Right lobe of liver (tissue), 6 donors: ENCODE measurements at places on chromosomes 16 and 17. TPM values are rescaled to one million over a fixed set of nuclear protein-coding genes. Genes with fewer than 3 reads are reported as not detected.

Gene DNAH2
- total RNA-seq, result 0.31 TPM

- DNase-seq, result no peak
Observed at GRCh38 chr17:6381526-6382465, 53.1 kb downstream of the AIPL1 start.

Gene ASGR1
- 420 TPM for total RNA-seq

DNA sequence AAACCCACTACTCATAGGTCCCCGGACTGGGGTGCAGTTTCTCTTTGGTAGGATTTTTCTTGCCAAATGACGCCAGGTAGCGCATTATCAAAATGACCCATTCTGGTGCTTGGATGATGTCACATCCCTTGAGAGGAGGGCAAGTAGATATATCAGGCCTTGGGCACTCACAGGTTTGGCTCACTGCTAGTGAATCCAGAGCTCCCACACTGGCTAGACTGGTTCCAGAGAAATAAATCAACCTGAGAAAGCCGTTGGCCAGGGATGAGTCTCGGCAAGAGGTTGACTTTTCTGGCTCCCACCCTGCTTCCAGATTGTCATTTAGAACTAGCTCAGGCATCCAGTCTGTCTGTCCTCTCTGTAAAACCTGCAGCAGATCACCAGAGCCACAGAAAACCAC lies 188.4 kb upstream of the MAF start:
- DNase-seq, result no peak

Gene CD300LB
- total RNA-seq, result 0.23 TPM

DNA sequence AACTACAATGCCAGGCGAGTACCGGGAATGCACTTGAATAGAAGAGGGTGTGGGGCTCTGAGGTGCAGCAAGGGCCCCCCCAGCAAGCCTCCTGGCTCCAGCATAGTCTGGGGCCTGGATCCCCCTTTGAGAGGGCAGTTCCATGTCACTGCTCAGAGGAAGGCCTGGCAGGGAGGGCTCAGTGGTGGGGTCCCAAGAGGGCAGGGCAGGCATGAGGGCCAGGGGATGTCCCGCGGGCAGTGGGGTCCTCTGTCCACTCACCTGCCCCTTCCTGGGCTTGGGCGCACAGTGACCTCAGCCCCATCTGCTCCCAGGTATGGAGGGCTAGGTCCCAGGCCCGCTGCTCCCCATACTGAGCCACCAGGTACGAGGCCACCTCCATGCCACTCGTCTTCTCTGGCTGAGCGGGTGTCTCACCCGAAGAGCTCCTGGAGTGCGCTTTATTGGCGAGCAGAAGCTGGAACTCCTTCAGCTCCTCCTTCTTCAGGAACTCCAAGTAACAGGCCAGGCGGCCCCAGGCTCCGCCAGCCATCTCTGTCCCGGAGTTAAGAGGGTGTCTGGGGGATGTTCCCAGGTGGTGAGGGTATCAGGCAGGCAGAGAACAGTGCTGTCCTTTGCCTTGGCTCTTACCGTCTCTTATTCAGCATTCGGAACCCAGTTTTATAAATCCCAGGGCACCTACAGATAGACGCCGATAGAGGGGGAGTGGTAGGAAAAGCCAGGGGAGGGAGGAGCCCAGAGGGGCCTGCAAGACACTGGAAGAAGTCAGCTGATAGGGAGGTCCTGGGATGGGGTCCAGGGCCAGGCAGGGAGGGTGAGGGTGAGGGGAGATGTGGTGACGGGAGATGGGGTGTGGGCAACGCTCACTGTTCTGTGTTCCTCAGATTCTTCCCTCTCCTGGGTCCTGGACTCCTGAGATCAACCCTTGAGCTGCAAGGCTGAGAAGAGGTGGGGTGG lies 605 bp downstream of the NLRP1 start:
- no peak for DNase-seq

DNA sequence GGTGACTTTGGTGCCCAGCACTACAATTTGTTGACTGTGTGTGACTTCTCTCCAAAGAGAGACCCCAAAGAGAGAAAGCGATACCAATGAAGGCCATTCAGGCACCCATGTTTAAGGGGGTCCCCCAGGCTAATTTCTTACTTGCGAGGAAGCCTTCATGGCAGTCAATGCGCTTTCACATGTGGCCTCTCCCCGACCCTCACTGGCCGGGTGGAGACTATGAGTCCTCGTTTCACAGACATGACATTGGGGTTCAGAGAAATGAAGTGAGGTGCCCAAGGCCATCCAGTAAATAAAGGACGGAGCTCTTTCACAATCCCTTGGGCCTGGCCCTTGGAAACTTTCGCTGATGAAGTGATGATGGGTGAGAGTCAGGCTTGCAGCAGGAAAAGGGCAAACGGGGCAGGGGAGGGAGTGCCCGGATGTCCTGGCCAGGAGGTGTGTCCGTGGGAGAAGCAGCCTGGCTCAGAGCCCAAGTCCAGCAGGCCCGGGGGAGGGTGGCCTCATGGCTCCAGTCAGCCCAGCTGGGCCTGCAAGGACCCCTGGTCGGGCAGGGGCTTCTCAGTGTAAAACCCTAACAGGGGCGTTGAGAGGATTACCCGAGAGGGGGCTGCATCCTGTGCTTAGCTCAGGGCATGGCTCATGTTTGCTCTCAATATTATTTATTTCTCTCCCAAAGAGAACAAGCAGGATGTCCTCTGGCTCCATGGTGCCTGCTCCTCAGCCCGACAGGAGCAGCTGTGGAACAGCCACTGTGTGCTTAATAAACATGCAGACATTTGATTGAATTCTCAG lies 14.7 kb downstream of the TBX2 start:
- DNase-seq, result peak; percentile 33

DNA sequence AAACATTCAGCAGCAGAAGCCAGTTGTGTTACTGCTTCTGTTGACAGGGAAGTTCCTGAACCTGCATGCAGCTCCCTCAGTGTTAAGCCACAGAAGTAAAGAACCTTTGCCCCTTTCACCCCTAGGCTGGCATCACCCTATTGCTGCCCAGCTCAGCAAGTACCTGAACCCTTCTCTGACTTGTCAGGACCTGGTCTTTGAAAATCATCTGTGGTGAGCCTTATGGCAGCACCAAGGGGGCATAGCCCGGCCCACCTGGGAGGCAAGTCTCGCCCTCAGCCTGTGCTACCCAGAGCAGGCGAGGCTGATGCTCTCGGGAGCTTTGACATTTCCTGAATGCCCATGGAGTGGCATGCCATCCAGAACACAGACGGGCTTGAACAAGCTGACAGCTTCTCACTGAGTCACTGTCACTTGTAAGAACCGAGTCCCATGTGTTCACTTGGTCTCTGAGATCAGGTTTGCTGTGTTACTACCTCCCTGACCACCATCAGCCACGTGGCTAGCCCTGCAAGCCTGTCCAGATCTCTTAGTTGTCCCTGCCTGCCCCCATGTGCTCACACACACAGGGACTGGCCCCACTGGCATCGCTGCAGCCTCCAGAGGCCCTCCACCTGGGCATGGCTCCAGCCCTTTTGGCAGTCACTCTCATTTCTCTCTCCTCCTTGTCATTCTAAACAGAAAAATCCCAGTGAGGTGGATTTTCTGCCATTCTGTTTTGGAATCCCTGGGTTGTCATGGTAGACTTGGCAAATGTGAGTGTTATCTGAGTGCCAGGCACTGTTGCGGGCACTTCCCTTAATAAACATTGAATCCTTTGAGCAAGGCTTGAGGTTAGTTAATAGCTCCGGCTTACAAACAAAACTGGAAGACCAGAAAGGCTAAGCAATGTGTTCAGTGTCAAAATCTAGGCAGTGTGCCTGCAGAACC lies 2.9 kb upstream of the CARMIL2 start:
- DNase-seq, result peak; percentile 90

Gene ELMO3
- total RNA-seq, result 5.0 TPM

Gene CCL8
- not detected for total RNA-seq

DNA sequence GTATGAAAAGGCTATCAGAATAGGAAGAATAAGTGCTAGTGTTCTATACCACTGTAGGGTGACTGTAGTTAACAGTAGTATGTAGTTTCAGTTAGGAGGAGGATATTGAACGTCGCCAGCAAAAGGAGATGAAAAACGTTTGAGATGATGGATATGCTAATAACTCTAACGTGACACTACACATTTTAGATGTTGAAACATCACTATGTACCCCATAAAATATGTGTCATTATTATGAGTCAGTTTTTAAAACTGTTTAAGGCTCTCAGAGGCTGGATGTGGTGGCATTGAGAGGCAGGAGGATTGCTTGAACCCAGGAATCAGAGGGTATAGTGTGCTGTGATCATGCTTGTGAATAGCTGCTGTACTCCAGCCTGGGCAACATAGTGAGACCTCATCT lies 31.8 kb downstream of the UBN1 start:
- no peak for DNase-seq

DNA sequence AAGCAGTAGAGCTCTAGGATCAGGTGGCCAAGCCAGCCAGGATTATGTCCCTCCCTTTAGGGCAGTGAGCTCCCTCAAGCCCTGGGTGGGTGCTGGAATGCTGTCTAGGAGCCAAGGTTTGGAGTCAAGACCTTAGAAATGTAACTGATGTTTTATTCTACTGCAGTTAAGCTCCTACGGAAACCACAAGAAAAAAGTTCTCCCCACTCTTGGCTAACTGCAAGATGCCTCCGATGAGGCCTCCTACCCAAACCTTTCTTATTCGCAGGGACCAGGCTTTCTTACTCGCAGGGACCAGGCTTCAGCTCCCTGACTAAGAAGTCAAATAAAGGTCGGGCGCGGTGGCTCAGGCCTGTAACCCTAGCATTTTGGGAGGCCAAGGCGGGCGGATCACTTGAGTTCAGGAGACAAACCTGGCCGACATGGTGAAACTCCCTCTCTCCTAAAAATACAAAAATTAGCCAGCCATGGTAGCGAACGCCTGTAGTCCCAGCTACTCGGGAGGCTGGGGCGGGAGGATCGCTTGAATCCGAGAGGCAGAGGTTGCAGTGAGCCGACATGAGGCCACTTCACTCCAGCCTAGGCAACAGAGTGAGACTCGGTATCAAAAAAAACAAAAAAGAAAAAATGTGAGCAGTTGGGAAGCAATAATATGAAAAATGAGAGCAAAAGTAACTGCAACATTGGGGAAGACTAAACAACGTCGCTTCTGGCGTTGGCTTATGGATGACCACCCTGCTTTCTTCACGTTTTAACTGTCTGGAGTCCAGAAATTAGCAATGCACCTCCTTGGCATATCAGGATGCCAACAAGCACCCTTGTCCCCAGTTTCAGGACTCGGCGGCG lies 31.7 kb upstream of the ARL4D start:
- DNase-seq, result no peak

GRCh38 chr16:74759564-74759963 lies 15.1 kb downstream of the FA2H start:
- peak; percentile 18 for DNase-seq

DNA sequence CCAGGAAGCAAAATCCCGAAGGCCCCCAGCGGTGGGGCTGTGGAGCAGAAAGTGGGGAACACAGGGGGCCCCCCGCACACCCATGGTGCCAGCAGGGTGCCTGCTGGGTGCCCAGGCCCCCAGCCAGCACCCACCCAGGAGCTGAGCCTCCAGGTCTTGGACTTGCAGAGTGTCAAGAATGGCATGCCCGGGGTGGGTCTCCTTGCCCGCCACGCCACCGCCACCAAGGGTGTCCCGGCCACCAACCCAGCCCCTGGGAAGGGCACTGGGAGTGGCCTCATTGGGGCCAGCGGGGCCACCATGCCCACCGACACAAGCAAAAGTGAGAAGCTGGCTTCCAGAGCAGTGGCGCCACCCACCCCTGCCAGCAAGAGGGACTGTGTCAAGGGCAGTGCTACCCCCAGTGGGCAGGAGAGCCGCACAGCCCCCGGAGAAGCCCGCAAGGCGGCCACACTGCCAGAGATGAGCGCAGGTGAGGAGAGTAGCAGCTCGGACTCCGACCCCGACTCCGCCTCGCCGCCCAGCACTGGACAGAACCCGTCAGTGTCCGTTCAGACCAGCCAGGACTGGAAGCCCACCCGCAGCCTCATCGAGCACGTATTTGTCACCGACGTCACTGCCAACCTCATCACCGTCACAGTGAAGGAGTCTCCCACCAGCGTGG lies 6.5 kb downstream of the CBX2 start:
- DNase-seq, result no peak

DNA sequence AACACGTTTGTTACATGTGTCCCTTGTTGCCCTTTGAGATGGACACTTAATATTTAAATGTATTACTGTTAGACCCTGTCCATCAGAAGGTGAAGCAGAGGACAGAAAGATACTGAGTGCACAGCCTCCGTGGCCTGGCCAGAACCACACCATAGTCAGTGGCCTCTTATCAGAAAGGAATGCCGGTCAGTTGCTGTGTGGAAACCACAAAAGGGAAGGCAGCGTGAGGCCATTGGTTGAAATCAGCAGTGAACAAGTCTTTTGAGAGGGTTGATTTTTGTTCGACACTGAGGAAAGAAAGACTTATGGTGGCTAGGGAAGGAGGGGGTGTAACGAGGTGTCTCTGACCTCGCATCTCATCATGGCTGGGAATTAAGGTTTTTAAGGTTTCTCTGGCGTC lies 85.4 kb upstream of the CLEC18A start:
- DNase-seq, result no peak

Gene SKAP1
- 17.2 TPM for total RNA-seq

Gene P2RX1
- total RNA-seq, result 0.68 TPM

Gene BIRC5
- 0.92 TPM for total RNA-seq

DNA sequence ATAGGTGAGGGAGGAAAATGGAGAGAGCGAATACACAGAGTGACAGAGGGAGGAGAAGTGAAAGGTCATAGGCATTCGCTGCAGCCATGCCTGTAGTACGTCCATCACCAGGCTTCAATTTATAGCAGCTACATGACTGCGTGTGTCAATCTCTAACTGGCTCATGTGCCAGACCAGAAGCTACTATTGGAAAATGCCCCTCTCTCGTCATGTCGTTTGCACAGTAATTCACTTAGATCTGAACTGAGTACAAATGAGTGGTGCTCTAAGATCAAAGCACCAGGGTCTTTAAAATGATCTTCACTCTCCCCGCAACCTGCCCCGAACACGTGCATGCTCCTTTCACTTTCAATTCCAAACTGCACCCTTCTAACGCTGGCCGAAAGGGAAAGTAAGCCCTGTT lies 51.3 kb downstream of the ADCY9 start:
- peak; percentile 49 for DNase-seq

GRCh38 chr17:70795620-70796019 lies 626.3 kb downstream of the KCNJ2 start:
- no peak for DNase-seq

Gene CDRT15
- not detected for total RNA-seq

DNA sequence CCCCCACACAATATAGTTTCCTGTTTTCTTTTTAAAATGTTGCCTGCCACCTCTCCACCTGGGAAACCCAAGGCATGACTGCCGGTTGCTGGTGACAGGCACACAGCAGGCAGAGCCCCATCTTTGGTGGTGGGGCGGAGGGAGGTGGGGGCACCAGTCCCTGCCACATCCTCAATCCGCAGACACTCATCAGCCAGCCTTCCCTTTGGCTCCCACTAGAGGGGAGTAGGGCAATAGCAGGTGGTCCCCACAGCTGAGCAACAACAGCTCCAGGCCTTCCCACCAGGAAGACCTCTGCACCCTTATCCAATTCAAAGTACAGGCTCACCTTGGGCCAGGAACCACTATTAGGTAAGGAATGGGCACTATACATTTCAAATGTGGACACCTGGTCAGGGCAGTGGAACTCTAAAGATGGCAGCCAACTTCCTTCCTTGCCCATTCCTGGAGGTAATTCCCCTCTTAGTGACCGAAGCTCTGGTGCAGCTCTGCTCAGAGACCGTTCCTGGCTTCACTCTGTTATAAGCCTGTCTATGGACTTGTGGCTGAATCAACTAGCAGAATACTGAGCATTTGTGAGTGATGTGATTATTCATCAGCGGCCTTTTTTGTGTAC lies 13.9 kb downstream of the RECQL5 start:
- no peak for DNase-seq

- DNase-seq, result peak; percentile 69
Observed at GRCh38 chr16:4693956-4694641, 737 bp downstream of the NUDT16L1 start.

GRCh38 chr17:9371019-9371418 lies 204.6 kb downstream of the STX8 start:
- DNase-seq, result no peak
